ENCODE measurements at places on chromosomes 5 and 9.

DNA sequence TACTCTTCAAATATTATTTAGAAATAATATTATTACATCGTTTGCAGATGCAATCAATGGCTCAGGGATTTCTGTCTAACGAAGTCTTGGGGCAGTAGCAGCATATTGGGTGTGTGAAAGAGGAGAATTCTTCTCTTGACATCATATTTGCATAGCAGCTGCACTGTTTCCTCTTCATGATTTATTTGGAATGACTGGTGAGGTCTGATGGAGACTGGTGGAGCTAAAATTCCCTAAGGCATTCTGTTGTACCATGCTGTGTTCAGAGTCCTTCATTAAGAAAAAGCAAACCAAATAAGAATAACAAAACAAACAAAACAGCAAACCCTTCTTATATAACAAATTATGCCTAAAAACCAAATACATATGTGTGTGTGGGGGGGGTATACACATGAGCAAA lies 177.6 kb downstream of the DIRAS2 start:
- DNase-seq, result no peak

DNA sequence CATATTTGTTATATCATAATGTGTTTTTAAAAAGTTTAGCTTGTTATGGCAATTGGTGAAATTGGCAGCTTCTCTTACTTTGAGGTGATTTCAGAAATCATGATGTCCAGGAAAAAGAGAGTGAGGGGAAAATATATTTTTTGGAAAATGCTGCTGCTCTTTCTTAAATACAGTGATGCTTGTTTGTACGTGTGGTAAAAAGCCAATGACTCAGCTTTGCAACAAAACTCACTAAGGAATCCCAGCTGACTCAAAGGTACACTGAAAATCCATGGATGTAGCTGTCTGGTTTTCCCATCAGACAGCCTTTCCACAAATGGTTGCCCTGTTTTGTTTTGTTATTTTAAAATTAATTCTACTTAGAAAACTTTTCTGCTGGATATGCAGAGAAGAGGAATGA lies 306.4 kb upstream of the PAPPA start:
- DNase-seq, result no peak

DNA sequence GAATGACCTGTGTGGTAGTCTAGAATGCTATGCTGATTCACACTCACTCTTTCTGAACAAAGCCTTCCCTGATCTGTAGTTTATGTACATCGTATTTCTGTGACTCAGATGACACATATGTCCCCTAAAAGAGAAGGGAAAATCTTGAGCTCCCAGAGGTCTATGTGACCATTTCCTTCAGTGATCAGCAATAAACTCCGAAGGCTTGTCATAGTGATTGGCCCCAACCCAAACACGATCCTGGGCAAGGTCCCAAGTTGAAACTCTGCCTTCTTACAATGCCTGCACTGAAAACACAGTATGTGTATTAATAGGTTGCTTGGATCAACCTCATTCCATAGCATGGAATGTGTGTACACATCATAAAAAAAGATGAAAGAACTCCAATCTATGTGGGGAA lies 685.8 kb downstream of the MAT2B start:
- no peak for DNase-seq

DNA sequence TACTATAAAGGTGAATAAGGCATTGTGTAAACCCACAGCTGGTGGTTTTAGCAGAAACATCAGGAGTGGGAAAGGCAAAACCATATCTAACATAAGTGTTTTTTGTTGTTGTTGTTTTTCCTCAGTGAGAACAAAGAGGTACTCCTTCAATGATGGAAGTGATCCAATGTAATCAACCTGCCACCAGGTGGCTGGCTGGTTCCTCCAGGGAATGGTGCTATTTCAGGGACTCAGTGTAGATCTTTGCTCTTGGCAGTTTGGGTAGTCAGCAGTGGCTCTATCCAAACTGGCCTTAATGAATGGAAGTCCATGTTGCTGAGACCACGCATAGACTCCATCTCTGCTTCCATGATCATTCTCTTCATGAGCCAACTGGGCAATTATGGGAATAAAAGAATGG lies 10.8 kb downstream of the DMRTA1 start:
- DNase-seq, result no peak

- no peak for DNase-seq
Observed at GRCh38 chr9:3455717-3456116, 70.1 kb downstream of the RFX3 start.

GRCh38 chr5:40442346-40442745 lies 237.4 kb upstream of the PTGER4 start:
- DNase-seq, result no peak

DNA sequence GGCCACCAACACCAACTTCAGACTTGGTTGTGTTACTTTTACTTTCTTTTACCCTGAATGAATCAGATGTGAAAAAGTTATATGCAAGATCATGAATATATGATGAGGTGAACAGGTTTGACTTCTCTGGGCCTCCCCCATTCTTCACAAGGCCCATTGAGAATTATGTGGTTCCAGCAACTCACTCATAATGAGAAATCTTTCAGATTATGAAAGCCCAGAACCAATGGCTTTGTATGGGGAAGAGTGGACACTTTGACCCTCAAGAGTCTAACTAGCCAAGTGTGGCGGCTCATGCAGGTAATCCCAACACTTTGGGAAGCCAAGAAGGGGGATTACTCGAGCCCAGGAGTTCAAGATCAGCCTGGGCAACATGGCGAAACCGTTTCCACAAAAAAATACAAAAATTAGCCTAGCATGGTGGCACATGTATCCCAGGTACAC lies 16.1 kb upstream of the LNPEP start:
- no peak for DNase-seq

GRCh38 chr5:126562823-126563222 lies 32.2 kb downstream of the ALDH7A1 start:
- no peak for DNase-seq

DNA sequence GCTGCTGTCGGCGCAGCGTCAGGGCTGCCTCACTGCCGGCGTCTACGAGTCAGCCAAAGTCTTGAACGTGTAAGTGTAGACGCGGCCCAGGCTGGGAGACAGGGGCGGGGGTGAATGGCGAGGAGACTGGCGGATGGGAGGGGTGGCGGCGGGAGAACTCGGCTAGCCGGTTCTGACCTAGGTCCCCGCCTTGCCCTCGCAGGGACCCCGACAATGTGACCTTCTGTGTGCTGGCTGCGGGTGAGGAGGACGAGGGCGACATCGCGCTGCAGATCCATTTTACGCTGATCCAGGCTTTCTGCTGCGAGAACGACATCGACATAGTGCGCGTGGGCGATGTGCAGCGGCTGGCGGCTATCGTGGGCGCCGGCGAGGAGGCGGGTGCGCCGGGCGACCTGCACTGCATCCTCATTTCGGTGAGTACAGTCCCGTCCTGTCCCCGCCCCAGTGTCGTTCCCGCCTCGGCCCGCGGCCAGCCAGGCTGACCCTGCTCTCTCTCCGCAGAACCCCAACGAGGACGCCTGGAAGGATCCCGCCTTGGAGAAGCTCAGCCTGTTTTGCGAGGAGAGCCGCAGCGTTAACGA lies 745 bp downstream of the GADD45G start:
- peak; percentile 40 for DNase-seq

- DNase-seq, result no peak
Observed at GRCh38 chr5:43000914-43001313, 39.2 kb downstream of the ANXA2R start.

GRCh38 chr9:105146677-105147076 lies 97.8 kb upstream of the SLC44A1 start:
- DNase-seq, result no peak

DNA sequence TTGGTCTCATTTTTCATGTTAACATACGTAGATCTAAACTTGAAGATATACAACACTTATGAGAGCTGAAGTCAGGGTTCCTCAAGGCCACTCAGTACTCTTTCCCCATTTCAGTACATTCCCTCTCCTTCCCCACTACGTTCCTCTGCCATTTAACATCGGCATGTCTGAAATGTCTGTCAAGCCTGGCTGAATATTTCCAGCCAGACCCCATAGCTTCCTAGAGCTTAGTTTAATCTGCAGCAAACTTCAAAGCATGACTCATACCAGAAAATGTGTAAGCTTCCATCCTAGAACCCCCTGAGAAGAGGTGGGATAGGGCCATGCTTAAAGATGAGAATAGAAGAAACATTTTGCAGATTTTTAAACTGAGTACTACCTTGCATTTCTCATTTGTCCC lies 6.2 kb downstream of the GZMA start:
- DNase-seq, result no peak

GRCh38 chr9:5869315-5870019 lies 21.2 kb upstream of the MLANA start:
- peak; percentile 25 for DNase-seq

GRCh38 chr9:6655036-6655435 lies 9.5 kb upstream of the GLDC start:
- no peak for DNase-seq

DNA sequence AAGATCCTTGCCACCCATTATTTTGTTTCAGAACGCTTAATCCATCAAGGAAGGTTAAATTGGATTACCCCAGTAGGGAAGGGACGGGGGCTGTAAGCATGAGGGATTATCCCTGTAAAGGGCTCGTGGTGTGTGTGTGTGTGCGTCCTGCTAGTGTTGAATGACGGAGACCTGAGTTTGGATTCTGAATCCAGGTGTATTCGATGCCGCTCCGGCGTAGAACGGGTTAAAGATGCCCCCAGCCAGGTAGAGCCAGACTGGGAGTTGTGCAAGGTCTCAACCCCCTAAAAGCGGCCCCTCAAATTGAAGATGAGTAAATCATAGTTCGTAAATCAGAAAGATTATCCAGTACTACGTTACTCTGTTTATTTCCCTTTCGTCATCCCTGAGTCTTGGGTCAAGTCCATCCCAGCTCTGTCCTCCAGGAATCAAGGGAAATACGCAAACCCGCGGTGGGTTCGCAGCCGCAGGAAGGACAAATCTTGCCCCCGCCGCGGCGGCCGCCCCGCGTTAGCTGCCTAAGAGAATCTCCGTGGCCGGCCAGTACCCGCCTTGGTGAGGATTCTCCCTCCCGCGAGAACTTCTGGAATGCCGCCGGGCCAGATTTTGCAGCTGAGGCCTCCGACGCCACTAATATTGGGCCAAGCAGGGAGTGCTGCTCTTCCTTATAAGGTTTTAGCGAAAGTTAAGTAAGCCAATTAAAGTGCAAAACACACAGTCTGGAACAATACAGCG lies 586 bp upstream of the MTAP start:
- no peak for DNase-seq

GRCh38 chr5:138721979-138722378 lies 31.2 kb upstream of the CTNNA1 start:
- no peak for DNase-seq

- DNase-seq, result no peak
Observed at GRCh38 chr9:100030548-100030947, 68.3 kb downstream of the ERP44 start.

DNA sequence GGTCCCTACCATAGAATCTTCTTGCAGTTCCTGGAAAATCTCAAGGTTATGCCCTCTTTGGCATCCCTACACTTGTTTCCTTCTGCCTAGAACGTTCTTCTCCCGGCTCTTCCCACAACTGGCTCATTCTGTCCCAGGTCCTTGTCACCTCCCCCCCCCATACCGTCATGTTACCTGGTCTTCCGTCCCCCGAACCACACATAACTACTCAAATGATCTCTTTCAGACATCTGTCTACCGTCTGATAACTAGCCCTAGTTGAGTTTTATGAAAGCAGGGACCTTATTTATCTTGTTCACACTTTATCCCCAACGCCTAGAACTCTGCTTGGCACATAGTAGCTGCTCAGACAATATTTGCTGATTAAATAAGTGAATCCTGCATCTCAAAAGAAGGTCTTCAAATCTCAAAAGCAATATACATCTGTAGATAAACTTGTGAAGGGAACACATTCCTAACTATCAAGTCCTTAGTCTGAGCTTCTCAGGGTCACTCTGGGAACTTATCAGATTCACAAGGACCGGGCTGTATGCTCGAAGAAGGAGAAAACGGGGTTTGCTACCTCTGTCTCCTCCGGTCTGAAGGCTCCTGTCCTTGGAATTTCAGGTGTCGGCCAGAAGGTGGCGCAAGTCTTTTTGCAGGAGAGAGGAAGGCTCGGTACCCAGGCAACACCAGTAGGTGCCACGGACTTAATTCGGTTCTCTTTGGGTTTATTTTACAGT lies 30.0 kb downstream of the LCP2 start:
- DNase-seq, result peak; percentile 82

GRCh38 chr9:30757723-30758122 lies 1626.7 kb upstream of the ACO1 start:
- DNase-seq, result no peak

- no peak for DNase-seq
Observed at GRCh38 chr9:128550770-128551656, 1.4 kb upstream of the SPTAN1 start.

- DNase-seq, result no peak
Observed at GRCh38 chr5:105392122-105392709, 1829.6 kb upstream of the NUDT12 start.

DNA sequence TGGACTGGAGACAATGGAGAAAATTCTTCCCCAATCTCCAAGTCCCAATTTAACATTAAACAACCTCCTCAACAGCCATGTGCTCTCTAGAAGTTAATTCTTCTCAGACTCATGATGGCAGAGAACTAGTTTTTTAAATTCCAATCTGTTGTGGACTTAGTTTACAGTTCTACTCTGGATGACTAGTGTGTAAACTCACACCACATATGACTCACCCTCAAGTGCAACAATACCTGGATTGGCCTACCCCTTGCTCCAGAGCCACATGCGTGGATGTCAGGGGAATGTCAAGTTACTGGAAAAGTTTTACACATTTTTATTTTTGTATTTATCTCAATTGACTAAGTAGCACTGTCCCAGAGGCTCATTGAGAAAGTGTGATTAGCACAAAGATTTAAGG lies 136.0 kb upstream of the EFNA5 start:
- DNase-seq, result no peak

- no peak for DNase-seq
Observed at GRCh38 chr5:143471666-143472464, 68.4 kb upstream of the NR3C1 start.

GRCh38 chr5:147332658-147333057 lies 97.8 kb downstream of the STK32A start:
- DNase-seq, result no peak

DNA sequence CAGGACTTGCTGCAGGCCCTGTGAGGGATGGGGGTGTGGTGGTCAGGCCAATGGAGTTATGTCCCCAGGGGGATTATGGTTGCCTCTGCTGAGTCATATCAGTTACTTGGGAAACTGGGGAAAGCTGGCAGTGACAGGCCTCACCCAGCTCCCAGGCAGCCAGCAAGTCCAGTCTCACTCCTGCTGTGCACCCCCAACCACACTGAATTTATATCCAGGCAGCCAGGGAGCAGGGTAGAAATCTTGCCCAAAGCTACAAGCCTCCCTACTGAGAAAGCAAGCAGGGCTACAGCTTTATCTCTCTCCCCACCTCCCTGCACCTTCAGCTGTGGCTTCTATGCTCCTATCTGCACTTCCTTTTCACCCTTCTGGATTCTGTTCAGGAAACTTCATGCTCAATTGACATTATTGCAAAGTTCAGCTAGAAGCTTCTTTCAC lies 2076.0 kb upstream of the CDH9 start:
- no peak for DNase-seq

DNA sequence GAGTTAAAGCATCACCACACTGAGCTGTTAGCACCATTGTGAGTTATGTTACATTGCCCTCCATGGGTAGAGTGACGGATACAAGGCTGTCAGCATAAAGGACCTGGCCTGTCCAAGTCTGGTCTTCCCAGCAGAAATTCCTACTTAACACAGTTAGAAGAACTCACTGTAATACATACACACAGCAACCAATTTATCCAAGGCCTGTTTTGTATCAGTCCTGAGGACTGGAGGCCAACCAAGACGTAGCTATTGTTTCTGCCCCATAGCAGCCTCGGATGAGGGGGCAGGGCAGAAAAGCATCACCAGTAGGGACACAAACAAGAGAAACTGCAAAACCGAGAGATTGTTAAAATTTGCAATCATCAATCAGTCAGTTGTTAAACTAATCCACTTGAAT lies 66.0 kb upstream of the CKMT2 start:
- no peak for DNase-seq

- DNase-seq, result no peak
Observed at GRCh38 chr5:169404223-169404622, 103.3 kb upstream of the SLIT3 start.
